Activated naive CD8-positive, alpha-beta T cell treated with anti-CD3 and anti-CD28 coated beads, Interleukin-2, amount 10 ng/mL, durations not matched to agents 7 days and 5 days (primary cell): ENCODE measurements at places on chromosomes 3 and 15. TPM values are rescaled to one million over a fixed set of nuclear protein-coding genes. Genes with fewer than 3 reads are reported as not detected.

Gene LSMEM2
- total RNA-seq: not detected

Gene PRR20G
- total RNA-seq: not detected

Gene FANCD2OS
- not detected for total RNA-seq

Gene CPNE9
- 1.1 TPM for total RNA-seq

Gene CEP97
- total RNA-seq: 21.5 TPM

Gene SLCO2A1
- not detected for total RNA-seq

Gene CDHR4
- not detected for total RNA-seq

Gene SEMA5B
- 0.17 TPM for total RNA-seq
